ENCODE measurements at places on chromosomes 2 and 18.

DNA sequence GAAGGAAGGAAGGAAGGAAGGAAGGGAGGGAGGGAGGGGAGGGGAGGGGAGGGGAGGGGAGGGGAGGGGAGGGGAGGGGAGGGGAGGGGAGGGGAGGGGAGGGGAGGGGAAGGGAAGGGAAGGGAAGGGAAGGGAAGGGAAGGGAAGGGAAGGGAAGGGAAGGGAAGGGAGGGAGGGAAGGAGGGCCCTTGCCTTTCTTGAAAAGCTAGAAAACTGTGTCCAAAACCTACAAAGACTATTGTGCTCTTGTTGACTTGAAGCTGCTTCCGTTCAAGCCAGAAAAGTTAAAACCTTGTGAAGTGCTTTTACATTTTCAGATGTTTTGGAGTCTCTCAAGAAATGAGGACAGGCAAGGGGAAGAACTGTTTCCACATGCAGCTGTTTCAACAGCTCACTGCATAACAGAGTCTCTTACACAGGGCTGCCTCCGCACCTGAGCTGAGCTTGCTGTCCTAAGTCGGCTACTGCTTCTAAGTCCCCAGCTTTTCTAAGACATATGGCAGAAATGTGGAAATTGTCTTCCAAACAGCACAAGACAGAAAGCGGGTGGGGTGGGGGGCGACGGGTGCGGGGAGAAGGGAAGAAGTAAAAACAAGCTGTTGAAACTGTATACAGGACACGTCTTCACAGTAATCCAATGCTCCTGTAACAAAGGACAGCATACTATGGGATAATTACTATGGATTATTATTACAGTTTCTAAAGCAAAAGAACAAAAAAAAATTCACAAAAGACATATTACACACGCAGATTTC is 46.1 kb downstream of the BCL11A start:
- no peak for DNase-seq

DNA sequence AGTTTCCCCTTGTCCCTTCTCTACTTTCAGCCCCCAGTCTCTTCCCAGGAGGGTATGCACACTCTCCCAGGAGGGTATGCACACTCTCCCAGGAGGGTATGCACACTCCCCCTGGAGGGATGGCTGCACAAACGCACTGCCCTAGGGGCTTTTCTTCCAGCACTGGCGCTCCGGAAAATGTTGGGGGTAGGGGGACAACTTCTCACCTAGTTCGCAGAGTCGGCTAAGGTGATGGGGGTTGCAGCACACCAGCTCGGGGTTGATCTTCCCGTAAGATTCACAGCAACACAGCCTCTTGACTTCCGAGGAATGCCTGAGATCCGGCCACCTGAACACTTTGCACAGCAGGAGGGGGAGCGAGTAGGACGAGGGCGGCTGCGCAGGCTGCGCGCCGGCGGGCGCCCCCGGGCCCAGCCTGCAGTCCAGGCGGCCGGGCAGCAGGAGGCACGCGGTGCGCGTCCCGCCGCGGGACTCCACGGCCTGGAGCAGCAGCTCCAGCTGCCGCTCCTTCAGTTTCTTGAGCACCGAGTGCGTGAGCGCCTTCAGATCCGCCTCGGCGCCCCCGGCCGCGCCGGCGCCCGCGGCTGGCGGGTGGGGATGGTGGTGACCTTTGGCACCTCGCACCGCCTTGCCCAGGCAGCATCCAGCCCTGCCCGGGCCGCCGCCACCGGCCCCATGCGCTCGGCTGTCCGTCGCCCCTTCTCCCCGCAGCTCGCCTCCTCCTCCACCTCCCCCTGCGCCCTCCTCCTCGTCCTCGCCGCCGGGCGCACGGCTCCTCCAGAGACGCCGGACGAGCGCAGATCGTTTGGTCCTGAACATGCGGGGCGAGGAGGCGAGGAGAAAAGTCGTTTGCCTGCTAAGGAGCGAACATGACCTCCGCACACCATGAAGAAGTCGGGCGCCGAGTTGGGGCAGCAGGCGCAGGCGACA is 894 bp downstream of the SMAD7 start:
- peak; percentile 60 for DNase-seq

DNA sequence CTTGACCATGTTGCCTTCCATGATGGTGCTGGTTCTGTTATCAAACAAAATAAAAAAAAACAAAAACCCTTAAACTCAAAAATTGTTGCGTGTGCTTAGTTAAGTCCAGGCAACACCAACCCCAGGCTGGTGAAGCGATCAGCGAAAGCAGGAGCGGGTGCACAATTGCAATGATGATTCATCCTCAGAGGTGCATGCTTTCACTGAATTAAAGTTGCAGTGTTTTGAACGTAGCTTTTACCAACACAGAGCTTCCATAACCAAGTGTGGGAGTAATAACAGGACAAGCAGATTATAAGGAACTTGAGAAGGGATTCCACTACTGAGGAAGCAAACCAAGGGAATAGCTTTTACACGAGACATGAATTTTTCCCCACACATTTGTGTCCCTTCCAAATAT is 39.7 kb upstream of the RAPH1 start:
- no peak for DNase-seq

GRCh38 chr2:170214309-170214948 is 36.5 kb downstream of the MYO3B start:
- no peak for DNase-seq

- no peak for DNase-seq
Observed at GRCh38 chr2:100824842-100825241, 4.9 kb downstream of the NPAS2 start.

- no peak for DNase-seq
Observed at GRCh38 chr2:95275601-95276243, 1.5 kb downstream of the PROM2 start.

- DNase-seq: no peak
Observed at GRCh38 chr2:105793196-105793975, 48.7 kb downstream of the NCK2 start.

- peak; percentile 85 for DNase-seq
Observed at GRCh38 chr2:28665041-28665704, 86.5 kb upstream of the PPP1CB start.

DNA sequence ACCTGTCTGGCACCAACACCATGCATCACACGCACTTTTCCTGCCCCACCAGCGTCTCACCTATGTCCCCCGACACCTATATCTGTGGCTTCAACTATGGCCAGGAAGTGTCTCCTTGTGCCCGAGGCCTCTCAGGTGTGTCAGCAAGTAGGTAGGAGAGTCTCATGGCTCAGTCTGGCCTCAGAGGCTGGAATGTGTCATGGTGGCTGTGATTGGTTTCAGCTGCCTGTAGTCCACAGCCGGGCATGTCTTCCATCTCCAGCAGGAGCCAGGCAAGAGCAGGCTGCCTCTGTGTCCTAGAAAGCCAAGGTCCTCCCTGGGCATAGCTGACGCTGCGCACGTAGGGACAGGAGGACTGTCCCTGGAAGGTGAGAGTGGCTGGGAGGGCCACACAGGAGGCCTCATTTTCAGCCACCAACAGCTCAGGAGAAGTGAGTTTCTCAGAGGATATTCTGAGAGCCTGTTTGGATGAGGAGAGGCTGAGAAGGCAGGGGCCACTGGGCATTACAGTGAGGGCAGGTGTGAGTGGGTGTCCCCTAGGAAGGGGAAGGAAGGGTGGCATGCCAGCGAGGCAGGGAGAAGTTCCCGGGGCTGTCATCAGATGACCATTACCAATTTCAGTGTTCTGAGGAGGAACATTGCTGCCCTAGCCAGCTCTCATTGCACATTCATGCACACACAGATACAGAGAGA is 47.2 kb downstream of the SDC1 start:
- no peak for DNase-seq

DNA sequence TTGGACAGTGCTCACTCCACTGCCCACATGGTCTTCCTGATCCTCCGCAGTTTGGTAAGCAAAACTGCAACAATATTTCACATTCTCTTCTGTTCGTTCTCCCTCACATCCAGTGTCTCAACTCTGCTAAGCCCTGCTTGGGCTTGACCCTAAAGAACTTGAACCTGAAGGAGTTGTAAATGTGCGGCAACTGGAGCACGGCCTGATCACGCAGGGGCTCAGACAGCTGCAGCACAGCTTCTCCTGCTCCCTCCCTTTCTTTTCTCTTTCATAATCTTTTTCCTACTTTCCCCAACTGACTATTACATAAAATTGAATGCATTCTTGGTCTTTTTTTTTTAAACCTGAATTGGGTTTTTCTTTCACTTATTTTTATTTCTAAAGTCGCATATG is 10.2 kb downstream of the CYRIA start:
- DNase-seq: no peak

GRCh38 chr18:26455639-26456038 is 92.7 kb downstream of the KCTD1 start:
- DNase-seq: no peak

DNA sequence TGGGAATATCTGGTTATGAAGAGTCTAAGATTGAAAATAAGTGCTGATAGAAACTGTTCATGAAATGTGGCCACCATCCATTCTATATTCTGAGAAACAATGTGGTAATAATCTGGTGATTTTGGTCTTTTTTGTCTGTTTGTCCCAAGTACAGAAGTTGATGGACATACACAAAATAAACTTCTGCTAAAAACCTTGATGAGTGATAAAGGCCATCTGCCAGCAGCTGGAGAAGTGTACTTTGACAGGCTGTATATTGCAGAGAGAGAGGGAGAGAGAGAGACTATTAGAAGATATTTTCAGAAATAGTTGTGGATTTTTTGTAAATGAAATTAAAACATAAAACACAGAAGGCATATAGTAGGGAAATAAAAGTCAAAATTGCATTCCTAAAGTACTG is 96.9 kb upstream of the NABP1 start:
- DNase-seq: no peak

GRCh38 chr2:150639383-150639782 is 151.9 kb upstream of the RND3 start:
- no peak for DNase-seq

- peak; percentile 12 for DNase-seq
Observed at GRCh38 chr2:58921676-58922075, 680.6 kb upstream of the FANCL start.

DNA sequence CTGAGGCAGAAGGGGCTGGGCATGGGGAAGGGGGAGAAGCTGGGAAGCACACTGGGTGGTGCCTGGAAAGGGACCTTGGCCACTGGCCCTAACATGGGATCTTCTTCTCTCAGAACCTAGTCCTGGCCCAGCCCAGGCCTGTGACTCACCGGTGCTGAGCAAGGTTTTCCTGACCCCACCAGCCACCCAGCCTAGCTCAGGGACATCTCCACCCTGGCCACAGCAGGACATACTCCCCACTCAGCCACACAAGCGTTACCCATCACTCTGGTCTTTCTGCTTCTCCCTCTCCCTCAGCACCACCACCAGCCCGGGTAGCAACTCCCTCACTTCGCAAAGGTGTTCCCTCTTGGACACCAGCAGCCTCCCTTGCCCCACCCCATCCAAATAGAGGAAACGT is 22.8 kb downstream of the TNS1 start:
- no peak for DNase-seq

GRCh38 chr18:5237083-5237722 is 40.1 kb upstream of the AKAIN1 start:
- DNase-seq: peak; percentile 34

DNA sequence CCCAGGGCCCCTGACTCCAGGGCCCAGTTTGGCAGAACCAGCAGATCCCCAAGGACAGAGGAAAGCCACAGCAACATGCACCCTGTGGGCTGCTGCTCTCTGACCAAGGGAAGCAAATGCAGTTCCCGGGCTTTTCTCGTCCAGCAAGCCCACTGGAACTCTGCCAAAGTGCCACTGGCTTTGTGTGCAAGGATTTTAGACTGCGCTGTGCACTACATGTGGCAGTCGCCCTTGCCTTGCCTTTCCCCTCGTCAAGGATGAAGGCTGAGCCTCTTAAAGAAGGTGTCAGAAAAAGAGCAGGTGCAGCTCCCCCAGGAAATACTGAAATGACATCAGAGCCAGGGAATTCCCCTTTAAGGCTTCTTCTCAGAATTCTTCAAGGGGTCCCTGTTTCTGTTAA is 199.2 kb downstream of the TFCP2L1 start:
- no peak for DNase-seq

DNA sequence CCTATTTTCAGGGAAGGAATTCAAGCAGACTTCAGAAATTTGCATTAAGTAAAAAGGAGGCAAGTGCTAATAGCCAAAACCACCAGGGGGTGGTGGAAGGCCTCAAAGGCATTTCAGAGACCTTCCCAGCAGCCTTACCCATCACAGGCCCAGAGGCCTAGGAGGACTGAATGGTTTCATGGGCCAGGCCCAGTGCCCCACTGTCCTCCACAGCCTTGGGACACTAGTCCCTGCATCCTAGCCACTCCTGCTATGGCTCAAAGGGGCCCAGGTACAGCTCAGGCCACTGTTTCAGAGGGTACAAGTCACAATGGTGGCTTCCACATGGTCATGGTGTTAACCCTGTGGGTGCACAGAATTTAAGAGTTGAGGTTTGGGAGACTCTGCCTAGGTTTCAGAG is 58.6 kb upstream of the CHAC2 start:
- no peak for DNase-seq

DNA sequence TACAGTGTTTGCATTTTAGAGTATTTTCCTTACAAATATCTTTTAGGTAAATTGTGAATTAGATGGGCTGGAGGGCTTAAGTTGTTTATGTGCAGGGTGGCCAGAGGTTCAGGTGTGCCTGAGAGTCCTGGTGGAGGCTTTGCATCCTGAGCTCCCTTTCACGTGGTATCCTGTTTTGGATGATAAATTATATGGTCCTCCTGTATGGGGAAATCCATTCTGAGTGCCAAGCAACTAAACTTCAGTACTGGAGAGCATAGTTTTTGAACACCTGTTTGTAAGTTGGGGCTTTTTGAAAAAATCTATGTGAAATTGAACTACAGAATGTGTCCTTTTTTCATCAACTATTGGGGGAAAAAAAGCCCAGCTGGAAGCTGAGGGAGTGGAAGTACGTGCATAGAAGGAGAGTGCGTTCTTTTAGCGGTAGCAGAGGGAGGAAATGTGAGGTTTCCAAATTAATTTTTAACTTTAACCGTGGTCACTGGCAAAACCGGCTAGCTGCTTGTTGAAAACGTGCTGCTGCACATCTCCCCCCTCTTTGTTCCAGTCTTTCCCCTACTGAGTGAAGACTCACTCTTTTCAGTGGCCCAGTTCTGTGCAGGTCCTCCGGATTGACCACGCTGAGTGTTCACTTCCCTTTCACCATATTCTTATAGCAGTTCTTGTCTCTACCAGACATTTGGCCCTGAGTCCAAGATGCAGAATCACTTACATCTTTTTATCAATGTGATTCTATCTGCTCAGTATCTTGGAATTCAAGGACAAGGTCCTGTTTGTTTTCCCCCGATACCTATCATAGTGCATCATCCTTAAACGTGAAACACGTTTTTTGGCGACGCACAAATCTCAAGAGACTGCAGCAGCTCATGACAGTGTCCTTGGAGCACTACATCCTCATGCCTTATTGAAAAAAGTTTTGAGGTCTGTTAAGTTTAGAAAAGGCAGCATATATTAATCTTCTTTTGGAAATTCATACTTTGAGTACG is 15.3 kb downstream of the CNOT11 start:
- DNase-seq: no peak

GRCh38 chr18:59848002-59848401 is 51.8 kb upstream of the PMAIP1 start:
- no peak for DNase-seq

DNA sequence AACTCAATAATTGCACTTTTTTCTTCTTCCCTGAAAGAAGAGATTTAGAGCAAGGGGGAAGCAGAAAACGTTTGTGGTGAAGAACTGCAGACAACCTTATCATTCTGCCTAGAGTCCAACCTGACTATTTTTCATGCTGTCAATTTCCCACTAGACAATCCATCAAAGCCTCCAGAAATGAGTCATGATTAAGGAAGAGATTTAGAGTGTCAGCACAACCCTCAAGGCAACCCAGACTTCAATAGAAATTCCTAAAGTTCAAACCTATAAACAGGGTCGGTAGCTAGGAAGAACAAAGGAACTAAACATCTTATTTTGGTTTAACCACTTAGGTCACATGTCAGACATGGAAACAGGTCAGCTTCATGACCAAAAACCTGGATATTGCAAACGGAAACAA is 86.9 kb downstream of the SLC25A12 start:
- no peak for DNase-seq

- DNase-seq: no peak
Observed at GRCh38 chr2:84636080-84636971, 120.0 kb downstream of the DNAH6 start.
